Activated naive CD4-positive, alpha-beta T cell (primary cell): ENCODE measurements at places on chromosomes 12 and 14.

DNA sequence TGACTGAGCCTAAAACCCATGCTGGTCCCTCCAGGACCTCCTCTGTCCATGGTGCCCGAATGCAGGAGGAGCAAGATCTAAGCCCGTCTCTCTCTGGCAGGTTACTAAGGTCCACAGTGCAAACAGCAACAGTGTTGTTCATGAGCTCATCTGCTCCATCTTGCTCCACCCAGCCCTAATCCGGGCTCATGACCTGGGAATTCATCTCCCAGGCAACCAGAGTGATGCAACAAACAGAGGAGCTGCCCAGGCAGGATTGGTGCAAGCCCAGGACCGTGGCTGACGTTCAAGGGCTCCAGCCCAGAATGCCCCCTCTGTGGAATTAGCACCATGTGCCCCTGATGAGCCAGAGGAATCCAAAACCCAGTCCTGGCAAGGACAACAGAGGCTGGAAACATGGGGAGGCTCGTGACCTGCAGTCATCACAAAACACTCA is 29.9 kb downstream of the HSPB8 start:
- no peak for DNase-seq

- DNase-seq, result no peak
Measured at GRCh38 chr14:102078831-102079699, 7.8 kb downstream of the HSP90AA1 start.

GRCh38 chr12:49959685-49960473 is 1.8 kb upstream of the AQP5 start:
- no peak for DNase-seq

DNA sequence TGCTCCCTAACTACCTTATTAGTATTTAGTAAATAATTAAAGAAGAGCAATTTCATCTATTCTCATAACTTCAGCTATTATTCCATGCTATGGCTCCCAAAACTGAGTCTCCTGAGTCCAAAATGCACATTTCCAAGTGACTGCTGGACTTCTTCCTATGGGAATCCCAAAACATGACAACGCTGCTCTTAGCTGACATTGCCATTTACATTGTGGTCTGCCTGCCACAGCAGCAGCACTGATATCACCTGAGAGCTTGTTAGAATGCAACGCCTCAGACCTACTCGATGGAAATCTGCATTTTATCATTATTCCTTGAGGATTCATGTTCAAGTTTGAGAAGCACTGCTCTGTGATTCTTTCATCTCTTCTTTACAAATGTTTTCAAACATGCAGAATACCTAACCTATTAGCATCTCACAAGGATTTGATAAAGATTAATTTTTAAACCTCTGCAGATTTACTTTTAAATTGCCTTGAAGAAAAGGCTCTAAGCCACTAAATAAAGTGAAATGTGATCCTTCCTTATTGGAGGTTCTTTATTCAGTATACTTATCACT is 77.7 kb downstream of the SEC23A start:
- DNase-seq, result no peak

- no peak for DNase-seq
Measured at GRCh38 chr14:87869619-87870583, 123.1 kb downstream of the GALC start.

- no peak for DNase-seq
Measured at GRCh38 chr12:2582631-2583030, 212.1 kb upstream of the FKBP4 start.

GRCh38 chr12:52382854-52383253 is 2.6 kb downstream of the KRT84 start:
- no peak for DNase-seq

GRCh38 chr12:118925407-118925806 is 55.9 kb upstream of the SRRM4 start:
- DNase-seq, result no peak

- DNase-seq, result no peak
Measured at GRCh38 chr14:103141117-103141796, 18.0 kb downstream of the TNFAIP2 start.

DNA sequence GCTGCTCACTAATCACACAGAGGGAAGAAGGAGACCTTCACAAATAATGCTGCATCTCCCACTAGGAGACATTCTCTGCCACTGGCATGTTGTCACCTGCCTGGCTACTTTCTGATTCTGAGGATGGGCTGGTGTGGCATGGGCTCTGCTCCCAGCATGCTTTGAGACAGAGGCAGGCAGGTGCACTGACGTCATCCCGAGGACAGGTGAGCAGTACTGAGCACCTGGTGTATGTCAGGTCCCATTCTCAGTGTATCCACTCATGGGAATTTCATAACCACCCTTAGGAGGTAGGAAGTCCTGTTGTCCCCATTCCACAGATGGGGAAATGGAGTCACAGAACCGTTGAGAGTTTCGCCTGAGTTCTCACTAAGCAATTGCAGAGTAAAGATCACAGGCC is 597.9 kb downstream of the VRK1 start:
- no peak for DNase-seq
